ENCODE measurements at places on chromosomes 1 and 21.

DNA sequence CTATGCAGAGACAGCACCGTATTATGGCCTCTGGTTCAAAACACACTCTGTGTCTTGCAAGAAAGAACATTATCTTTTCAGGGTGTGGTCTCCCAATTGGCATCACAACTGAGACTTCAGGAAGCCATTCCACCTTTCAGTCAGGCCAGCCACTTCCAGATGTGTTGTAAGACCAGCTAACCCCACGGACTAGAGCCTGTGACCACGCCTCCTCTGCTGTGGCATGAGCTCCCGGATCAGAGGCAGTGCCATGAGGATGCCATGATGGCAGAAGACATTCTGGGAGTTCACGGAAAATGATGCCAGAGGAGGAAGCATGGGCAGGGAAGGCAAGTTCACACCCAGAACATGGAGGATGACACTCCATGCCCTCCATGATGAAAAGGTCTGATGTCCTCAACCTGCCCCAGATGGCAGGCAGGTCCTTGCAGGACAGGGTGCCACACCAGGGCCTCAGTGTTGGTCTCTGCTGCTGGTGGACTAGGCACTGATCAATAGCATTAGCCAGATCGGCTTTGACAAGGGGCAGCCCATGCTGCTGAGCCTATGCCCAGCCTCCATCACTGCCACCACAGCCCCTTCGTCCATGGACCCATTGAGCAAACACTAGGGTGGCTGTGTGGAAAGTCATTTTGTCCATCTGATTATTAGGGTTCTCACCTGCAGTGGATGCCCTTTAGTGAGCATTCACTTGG is 341.6 kb downstream of the MATN1 start:
- DNase-seq = no peak

DNA sequence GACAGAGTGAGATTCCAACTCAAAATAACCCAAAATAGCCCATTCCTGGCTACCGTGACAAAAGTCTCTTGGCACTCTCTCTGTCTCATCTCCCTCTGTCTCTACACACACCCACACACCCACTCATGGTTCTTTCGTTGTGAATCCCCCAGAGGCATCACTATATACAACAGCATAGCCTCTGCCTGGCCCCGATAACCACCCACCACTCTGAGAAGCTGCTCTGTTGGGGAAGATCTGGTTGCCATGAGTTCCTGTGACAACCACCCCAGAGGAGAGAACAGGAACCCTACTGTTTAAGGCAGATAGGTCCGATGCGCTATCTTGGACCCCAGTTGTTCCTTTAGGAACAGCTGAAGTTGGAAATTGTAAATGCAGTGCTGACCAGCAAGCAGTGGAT is 70.4 kb upstream of the LYST start:
- no peak for DNase-seq

DNA sequence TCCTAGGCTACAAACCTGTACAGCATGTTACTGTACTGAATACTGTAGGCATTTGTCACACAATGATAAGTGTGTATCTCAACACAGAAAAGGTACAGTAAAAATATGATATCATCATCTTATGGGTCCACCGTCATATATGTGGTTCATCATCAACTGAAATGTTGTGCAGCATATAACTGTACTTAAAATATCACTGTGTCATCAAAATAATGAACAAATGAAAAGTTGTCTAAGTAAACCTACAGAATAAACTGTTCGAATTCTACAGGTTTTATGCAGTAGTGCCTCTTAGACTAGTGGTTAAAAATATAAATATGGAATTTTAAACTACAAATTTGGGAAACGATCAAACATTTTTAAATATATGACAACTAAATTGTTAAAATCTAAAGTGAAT is 328.8 kb downstream of the KCTD3 start:
- no peak for DNase-seq

DNA sequence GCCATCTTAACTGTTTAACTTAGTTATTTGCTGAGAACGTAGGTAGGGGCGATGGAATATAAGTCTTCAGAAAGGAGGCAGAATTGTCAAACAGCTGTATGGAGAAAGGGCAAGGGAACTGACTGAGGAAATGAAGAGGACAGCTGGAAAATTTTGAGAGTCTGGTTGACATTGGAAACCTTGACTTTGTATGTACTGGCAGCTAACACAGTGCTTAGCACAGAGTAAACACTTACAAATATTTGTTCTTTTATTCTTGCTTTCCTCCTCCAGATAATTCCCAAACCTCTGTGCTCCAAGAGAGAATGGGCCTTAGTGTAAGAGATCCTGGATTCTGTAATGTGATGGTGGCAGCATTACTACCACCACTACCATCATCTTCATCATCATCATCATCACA is 91.3 kb downstream of the ZSCAN20 start:
- no peak for DNase-seq

DNA sequence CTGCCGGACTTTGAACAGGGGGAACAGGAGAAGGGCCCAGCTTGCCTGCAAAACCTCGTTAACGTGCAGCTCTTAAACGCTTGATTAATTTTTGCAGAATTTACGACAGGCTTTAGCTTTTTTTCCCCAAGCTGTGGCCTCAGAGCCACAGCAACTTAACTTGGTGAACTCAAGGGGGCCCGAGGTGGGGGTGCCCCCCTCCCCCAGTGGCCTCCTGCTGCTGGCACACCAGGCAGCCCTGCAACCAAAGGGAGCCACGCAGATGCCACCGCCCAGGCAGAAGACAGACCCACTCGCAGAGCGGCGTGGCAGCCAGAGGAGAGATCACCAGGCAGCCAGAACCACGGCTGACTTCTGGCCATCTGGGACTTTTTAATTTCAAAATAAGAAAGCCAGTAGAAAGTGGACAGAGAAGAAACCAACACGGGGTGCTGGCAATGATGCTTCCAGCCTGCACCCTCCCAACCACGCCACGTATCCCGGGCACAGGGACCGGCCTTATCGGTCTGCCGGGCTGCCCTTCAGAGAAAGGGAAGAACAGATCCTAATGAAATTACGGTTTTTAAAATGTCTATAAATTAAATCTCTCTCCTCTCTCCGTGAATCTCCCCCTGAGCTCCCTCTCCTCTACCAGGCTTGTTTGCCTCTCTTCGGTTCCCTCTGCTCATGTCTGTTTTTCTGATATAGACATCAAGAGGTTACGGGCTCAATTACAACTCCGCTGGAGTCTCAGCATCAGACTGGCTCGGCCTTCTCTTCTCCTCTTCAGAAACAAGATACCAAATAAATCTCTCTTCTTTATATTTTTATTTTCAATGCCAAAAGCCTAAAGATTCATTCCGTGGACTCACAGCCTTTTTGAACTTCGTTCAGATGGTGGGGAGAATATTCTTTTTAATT is 6.4 kb downstream of the CASZ1 start:
- no peak for DNase-seq

DNA sequence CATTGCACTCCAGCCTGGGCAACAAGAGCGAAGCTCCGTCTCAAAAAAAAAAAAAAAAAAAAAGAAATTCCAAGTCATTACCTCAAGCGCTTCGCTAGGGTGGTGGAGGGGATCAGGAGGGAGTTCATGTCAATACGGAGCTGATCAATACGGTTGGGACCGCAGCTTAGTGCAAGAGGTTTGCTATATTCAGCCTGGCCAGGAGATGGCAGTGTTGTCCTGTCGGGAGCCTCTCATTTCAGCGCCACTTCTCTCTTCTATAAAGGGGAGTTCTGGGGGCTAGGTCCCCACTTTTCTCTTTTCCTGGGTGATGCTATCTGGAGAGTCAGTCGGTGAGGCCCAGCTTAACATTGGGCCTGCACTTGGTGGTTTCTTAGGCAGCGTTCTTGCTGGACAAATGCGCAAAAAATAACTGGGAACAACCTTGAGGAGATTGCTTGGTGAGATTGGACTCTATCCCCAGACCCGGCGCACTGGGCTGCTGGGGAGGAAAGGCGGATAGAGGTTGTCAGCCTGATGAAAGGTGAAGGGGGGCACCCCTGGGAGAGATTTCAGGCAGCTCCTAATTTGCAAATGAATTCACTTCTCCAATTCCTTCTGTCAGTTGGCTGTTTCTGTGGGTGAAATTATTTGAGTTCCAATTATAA is 40.4 kb downstream of the KIAA0040 start:
- DNase-seq = no peak

GRCh38 chr21:16402752-16403151 is 673.0 kb downstream of the USP25 start:
- no peak for DNase-seq

DNA sequence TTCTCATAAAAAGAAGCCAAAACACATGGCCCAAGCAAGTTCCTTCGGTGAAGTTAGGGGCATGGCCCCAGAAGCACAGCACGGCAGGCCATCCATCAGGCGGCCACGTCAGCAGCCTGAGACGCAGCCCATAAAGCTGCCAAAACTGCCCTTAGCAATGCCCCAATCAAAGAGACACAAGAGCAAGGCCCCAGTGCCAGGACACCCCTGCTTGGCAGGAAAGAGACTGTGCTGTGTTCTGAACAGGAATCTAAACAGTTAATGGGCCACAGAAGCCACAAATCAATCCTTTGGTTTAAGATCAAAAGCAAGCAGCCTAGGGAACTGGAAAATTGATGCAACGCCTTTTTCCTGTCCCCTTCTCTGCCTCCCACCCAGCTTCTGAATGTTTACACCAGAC is 497.0 kb upstream of the USP24 start:
- DNase-seq = no peak

DNA sequence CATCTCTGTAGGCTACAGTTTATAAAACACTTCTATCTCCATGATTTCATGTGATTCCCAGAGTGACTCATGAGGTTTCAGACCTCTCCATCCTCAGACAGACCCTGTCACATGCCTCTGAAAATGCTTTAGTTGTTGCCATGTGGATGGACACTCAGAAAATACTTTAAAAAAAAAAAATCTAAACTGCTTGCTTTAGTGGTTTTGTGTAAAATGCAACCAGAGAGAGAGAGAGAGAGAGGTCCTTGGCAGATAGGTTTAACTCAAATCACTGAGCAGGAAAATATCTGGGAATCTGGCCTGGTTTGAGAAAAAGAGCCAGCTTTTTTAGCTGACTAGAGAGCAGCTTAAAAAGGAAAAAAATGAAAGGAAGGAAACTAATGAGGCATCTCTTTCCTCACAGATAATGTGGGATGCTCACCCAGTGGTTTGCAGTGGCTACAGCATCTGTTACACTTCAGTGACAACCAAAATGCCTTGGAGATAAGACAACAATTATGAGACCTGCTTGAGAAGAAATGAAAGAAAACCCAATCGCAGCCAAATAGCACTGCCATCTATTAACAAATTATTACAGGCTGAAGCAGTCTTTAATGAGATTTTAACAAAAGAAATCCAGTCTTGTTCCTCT is 54.6 kb upstream of the SYT14 start:
- DNase-seq = peak; percentile 93

- DNase-seq = no peak
Measured at GRCh38 chr1:156914440-156914856, 6.0 kb upstream of the LRRC71 start.

DNA sequence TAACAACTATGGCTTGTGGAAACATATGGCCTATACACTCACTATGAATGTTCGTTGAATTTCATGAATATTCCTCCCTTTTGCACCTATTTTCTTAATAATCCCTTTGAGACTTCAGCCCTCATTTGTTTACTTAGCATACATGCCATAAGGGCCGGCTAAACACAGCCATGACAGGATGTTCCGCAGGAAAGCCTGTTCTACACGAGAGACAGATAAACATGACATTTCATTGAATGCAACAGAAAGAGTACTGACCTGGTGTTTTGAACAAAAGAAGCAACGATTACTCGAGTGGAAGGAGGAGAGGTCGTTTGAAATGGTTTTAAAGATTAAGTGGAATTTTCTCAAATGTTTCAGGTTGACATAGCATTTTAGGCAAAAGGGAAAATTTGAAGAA is 459.5 kb upstream of the CXADR start:
- DNase-seq = no peak

DNA sequence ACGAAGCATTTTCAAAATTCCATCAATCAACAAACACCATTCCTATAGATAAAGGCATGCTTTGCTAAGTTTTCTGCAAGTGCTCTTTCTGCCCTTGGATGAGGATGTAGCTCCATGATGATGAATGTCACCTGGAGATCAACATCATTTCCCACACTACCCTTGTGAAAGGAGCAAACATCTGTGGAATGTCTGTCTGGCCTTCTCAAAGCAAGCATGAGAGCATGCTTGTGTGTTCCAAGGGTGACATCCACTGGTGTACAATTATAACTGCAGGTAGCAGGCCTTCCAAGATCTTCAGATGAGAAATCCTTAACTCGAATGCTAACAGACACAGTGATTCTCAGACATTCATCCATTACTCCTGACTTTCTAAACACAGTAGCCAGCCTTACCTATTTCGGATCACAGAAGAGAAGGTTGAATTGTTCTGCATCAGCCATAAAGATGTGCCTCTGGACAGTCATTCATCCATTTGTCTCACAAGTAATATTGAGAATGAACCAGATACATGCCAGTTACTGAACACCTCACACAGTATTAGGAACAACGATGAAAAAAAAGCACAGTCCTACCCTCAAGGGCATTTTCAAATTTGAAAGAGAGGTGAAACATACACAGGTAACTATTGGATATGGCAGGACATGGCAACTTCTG is 162.4 kb downstream of the TPR start:
- DNase-seq = peak; percentile 83

- DNase-seq = no peak
Measured at GRCh38 chr21:39658066-39658465, 45.3 kb downstream of the B3GALT5 start.

DNA sequence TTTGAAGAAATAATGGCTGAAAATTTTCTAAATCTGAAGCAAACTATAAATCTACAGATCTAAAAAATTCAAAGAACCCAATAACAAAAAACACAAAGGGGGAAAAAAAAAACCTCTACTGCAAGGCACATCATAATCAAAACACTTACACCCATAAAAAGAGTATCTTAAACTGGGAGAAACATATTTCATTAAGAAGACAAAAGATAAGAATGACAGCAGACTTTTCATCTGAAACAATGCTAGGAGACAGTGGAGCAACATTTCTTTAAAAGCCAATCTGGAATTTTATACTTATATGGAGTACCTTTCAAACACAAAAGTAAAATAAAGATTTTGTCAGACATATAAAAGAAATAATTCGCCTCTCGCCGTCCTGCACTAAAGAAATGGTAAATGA is 49.1 kb downstream of the COP1 start:
- DNase-seq = no peak

- no peak for DNase-seq
Measured at GRCh38 chr21:43971201-43971991, 40.7 kb upstream of the TRAPPC10 start.

GRCh38 chr1:54766726-54767125 is 2.4 kb upstream of the PARS2 start:
- no peak for DNase-seq

DNA sequence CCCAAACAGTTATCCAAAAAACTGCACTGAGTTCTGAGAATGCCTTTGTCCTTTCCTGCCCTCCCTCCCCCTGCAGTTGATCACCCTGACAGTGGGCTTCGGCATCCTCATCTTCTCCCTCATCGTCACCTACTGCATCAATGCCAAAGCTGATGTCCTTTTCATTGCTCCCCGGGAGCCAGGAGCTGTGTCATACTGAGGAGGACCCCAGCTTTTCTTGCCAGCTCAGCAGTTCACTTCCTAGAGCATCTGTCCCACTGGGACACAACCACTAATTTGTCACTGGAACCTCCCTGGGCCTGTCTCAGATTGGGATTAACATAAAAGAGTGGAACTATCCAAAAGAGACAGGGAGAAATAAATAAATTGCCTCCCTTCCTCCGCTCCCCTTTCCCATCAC is 8.8 kb upstream of the NHLH1 start:
- DNase-seq = no peak

All from retinal pigment epithelial cell (primary cell).